ENCODE measurements at places on chromosomes 4 and X.

- DNase-seq = no peak
Observed at GRCh38 chrX:63426519-63426918, 75.4 kb upstream of the SPIN4 start.

- no peak for DNase-seq
Observed at GRCh38 chr4:16785793-16786527, 112.5 kb downstream of the LDB2 start.

GRCh38 chr4:173827707-173828106 is 297.7 kb upstream of the HAND2 start:
- DNase-seq = no peak

DNA sequence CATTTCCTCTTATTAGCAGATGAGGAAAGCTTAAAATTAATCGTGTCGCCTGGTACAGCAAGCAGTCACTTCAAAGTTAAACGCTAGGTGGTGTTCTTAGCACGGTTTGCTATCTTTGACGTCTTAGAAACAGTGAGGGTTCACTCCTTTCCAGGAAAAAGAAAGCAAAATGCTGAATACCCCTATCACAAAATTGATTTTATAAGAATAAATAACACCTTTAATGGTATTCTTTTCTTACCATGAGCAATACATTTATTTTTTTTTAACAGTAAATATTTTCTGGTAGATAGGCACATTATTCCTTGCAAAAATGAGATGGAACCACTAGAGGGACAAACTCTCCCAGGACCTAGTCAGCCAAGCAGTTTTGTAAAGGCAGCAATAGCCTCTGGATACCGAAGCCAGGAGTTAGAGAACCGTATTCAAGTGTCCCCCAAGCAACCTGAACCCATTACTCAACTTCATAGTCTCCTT is 153.9 kb downstream of the KDR start:
- peak; percentile 36 for DNase-seq

- peak; percentile 76 for DNase-seq
Observed at GRCh38 chr4:26192899-26193869, 127.6 kb upstream of the RBPJ start.

GRCh38 chrX:142296421-142296820 is 91.3 kb upstream of the MAGEC2 start:
- DNase-seq = no peak

GRCh38 chrX:13168269-13168668 is 123.8 kb upstream of the FAM9C start:
- DNase-seq = peak; percentile 17

DNA sequence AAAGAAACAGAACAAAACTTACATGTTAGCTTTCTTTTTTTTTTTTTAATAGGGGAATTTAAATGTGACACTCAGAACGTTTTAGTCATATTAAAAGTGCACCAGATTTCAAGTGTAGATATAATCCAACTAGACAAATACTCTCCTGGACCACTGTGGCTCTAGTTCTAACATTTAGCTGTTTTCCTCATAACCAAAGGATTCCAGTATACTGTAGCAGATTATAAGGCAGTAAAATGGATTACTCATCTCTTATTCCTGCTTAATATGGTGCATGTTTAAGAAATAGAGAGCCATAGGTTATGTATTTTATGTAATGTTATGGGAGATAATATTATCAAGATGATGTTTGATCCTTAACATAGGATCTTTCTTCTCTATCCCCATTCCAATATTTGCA is 1339.5 kb upstream of the AGA start:
- DNase-seq = no peak

GRCh38 chr4:185904381-185904780 is 92.4 kb upstream of the SORBS2 start:
- no peak for DNase-seq

GRCh38 chrX:65034292-65034667 is 58.0 kb upstream of the ZC4H2 start:
- DNase-seq = no peak

- DNase-seq = no peak
Observed at GRCh38 chr4:179615704-179616103, 2173.5 kb upstream of the AGA start.

- no peak for DNase-seq
Observed at GRCh38 chrX:29530501-29530900, 684.9 kb upstream of the MAGEB2 start.

DNA sequence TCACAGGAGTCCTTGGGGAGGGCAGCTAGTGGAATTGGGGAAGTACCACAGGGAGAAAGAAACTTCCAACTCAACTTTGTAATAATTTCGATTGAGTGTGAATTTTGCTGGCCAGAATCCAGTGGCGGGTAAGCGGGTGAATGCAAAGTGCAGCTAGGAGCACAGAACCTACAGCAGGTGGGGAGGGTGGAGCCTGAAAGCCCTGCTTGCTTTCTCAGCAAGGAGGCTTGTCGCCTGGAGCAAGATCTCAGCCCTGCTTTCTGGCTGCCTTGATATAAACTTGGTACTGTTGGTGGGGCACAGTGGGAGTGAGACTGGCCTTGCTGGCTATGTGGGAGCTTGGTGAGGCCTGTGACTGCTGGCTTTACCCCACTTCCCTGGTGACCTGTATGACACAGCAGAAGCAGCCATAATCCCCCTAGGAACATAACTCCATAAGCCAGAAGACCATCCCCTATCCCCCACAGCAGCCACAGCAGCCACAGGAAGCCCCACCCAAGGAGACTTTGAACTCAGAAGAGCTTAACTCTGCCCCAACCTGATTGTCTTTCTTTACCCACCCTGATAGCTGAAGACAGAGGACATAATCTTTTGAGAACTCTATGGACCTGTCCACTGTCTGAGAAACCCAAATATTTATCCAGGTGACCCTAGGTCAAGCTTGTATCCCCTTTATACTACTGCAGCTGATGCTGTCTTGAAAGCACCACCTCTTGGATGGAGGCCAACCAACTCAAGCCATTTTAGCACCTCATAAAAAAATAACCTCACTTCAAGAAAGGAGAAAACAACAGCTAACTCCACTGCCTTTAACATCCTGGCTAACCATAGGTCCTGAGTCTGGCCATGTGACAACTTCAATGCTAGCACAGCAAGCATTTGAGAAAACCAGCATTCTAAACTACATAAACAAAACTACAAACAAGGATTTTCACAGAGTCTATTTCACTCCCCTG is 87.2 kb upstream of the PDE5A start:
- no peak for DNase-seq

- no peak for DNase-seq
Observed at GRCh38 chr4:182653596-182653995, 263.6 kb downstream of the DCTD start.

DNA sequence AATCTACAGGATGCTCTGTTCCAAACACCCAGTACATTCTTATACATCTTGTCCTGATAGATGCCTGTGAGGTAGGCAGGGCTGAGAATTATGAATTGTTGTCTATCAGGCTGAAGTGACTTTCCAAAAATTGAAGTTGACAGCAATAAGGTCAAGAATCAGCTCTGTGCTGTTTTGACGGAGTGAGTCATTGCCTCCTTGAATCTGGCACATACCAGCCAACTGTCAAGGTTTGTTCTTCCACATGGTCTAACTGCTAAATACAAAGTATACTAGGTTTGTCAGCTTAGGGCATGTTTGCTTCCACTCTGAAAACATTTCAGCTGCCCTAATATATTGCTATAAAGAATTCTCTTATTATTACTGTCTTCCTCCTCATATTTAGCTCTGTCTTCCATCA is 32.3 kb downstream of the SH3RF1 start:
- no peak for DNase-seq

GRCh38 chr4:174989791-174990190 is 71.6 kb downstream of the ADAM29 start:
- no peak for DNase-seq

- no peak for DNase-seq
Observed at GRCh38 chr4:107561481-107561880, 158.6 kb downstream of the PAPSS1 start.

DNA sequence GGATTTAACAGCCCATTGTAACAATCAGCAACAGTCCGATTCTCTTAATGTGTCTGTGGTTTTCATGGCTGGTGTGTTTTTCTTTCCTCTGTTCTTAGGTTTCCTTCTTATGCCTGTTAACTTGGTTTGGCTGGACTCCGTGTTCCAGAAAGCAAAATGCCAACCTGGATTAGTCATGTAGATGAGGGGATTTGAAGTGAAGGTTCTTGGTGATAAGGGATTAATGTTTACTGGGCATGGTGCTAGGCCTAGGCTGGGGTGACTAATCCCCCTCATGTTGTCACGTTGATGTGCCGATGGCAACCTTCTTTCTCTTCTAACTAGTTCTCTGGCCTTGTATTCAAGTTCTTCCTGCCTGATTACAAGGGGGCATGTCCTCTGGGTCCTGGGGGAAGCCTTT is 85.9 kb downstream of the REPS2 start:
- DNase-seq = no peak

Data from activated CD4-positive, alpha-beta T cell treated with anti-CD3 and anti-CD28 coated beads, Interleukin-2, amount 50 U/mL, for 16 hours (primary cell).